ENCODE measurements at places on chromosomes 13 and 19.

GRCh38 chr19:19687090-19687489 is 18.5 kb downstream of the ZNF101 start:
- DNase-seq = no peak

- DNase-seq = no peak
These were observed 18.5 kb upstream of the FAM216B start for GRCh38 chr13:42762917-42763316.

DNA sequence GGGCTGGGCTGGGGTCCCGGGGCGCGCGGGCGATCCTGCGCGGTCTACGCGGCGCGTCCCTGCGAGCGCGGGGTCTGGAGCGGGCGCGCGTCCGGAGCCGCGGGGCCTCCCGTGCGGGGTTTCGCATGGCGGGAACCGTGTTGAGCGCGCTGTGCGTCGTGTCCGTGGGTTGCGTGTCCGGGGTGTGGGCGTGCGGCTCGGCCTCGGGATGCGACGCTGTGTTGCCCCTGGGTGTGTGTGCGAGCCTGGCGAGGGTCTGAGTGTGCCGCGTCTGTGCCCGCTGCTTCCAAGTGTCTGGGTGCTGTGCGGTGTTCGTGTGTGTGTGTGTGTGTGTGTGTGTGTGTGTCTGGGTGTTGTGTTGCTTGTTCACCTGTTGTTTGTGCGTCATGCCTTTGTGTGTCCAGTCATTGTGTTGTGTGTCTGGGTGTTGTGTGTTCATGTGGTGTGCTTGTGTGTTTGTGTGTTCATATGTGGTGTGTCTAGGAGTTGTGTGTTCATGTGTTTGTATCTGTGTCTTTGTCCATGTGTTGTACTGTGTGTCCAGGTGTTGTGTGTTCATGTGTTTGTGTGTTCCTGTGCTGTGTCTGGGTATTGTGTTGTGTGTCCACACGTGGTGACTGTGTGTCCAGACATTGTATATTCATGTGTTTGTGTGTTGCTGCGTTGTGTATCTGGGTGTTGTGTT is 552 bp downstream of the PLK5 start:
- no peak for DNase-seq

GRCh38 chr19:3453840-3454239 is 26.5 kb downstream of the SMIM24 start:
- no peak for DNase-seq

DNA sequence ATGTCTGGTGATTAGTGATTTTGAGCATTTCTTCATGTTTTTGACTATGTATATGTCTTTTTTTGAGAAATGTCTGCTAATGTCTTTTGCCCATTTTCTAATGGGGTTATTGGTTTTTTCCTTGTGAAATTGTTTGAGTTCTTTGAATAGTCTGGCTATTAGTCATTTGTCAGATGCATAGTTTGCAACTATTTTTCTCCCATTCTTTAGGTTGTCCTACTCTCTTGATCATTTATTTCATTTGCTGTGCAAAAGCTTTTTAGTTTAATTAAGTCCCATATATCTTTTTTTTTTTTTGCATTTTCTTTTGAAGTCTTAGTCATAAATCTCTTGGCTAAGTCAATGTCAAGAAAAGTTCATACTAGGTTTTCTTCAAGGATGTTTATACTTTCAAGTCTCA is 449.8 kb downstream of the DACH1 start:
- DNase-seq = no peak

DNA sequence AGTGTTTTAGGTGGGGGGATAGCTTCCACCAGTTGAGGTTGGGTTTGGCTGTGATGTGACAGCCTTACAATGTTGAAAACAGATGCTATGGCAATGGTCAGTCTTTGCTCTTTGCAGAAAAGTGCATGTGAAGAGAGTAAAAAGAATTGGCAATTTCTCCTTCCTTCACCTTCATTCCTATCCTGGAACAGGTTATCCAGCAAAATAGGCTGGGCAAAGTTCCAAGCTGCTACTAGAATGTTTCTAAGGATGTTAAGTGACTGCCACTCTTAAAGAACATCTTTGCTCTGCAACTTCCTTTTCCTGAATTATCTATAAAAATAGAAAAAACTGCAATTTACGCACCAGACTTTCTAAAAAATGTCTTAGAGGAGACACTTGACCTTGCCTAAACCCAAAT is 50.1 kb upstream of the MYCBP2 start:
- no peak for DNase-seq

DNA sequence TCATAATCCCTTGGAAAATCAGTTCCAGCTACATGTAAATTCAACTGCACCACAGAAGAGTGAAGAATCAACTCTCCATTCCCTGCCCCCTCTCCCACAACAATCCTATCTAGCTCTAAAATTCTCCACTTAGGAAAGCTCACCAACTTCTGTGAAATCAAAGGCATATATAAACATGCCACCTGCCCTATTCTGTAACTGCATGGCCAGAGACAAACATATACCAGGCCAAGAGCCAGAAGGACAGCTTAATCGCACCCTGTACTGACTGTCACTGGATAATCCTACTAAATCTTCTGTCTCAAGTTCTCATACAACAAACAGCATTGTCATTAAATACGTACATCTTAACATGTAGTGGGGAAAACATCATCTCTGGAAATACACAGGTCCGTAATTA is 58.2 kb upstream of the EEF1AKMT1 start:
- DNase-seq = no peak

GRCh38 chr13:59358014-59358413 is 805.7 kb downstream of the DIAPH3 start:
- no peak for DNase-seq

- DNase-seq = no peak
These were observed 11.3 kb upstream of the LPAR6 start for GRCh38 chr13:48424212-48424611.

DNA sequence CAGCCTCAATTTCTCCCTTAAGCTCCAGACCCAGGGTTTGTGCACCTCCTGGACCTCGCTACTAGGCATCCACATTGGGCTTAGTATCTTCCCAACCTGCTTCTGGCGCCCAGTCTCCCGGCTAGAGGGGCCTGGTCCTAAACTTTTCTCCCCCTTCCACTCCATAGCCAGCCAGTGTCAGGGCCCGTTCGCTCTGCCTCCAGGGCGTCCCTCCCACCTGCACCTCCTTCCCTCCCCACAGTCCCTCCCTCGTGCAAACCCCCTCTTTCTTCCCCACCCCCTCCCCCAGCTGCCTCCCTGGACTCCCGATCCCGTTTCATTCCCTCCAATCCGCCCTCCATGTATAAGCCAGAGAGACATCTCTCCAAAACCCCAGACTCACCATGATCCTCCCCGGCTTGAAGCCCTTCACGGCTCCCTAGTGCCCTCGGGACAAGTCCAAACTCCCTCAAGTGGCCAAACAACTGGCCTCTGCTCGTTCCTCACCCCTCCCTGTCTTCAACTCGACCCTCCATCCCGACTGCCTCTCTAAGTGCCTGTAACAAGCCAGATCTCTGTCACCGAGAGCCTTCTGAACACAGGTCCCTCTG is 997 bp upstream of the SAMD4B start:
- DNase-seq = peak; percentile 16

GRCh38 chr19:40305403-40305802 is 20.3 kb upstream of the AKT2 start:
- peak; percentile 75 for DNase-seq

GRCh38 chr13:106752584-106753170 is 184.7 kb upstream of the ARGLU1 start:
- no peak for DNase-seq

DNA sequence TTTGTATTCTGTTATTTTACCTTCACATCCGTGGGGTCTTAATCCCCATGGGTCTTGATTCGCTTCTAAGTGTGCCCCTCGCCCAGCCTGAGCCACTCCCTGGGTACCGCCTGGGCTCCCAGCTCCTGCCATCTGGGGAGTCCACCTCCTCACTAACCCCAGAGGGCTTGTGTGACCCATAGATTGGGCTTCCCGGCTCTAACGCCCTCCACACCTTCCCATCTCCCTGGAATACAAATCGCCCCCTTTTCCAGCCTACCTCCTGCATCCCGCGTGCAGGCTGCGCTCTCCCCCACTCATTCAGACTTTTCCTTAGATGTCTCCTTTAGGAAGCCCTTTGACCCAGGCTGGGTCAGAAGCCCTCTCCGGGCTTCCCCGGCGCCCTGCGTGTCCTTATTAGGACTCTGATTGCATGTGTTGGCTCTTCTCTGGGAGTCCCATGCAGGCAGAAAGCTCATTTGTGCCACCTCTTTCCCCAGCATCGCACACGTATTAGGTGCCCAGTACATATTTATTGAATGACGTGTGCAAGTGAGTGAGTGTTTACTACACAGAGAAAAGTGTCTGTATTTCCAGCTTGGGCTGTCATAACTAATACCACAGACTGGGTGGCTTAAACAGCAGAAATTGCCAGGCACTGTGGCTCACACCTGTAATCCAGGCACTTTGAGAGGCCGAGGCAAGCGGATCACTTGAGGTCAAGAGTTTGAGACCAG is 757 bp downstream of the CCDC124 start:
- DNase-seq = no peak

DNA sequence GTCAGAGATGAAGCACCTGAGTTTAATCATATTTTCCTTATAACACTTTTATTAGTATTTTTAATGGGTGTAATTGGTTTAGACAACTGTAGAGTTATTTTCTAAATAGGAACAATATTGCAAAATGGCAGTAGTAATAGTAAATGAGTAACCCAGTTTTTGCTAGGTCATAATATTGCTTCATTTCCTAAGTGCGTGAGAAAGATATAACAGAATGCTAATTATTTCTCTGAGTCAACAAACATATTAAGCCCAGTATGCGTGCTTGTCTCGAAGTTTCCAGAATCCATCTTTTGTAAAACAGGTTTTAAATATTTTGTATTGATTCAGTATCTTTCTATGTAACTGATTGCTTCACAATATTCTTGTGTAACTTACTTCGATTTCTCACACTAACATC is 315.3 kb downstream of the MYO16 start:
- no peak for DNase-seq

GRCh38 chr13:70022646-70023045 is 85.0 kb upstream of the ATXN8OS start:
- no peak for DNase-seq

GRCh38 chr13:98977568-98978265 is at the start of gene DOCK9:
Gene DOCK9 (minus strand): TSS chr13:98978064. CDS start chr13:98977909, 155 bp downstream.
- no peak for DNase-seq

GRCh38 chr19:58354478-58355030 is 1.3 kb upstream of the A1BG start:
- no peak for DNase-seq

- no peak for DNase-seq
These were observed 24.4 kb downstream of the ELF1 start for GRCh38 chr13:40994581-40995230.

Measured in CD4-positive, alpha-beta T cell treated with Interleukin-1 beta for 1 hour (primary cell).